ENCODE measurements at places on chromosomes 5 and 9.

DNA sequence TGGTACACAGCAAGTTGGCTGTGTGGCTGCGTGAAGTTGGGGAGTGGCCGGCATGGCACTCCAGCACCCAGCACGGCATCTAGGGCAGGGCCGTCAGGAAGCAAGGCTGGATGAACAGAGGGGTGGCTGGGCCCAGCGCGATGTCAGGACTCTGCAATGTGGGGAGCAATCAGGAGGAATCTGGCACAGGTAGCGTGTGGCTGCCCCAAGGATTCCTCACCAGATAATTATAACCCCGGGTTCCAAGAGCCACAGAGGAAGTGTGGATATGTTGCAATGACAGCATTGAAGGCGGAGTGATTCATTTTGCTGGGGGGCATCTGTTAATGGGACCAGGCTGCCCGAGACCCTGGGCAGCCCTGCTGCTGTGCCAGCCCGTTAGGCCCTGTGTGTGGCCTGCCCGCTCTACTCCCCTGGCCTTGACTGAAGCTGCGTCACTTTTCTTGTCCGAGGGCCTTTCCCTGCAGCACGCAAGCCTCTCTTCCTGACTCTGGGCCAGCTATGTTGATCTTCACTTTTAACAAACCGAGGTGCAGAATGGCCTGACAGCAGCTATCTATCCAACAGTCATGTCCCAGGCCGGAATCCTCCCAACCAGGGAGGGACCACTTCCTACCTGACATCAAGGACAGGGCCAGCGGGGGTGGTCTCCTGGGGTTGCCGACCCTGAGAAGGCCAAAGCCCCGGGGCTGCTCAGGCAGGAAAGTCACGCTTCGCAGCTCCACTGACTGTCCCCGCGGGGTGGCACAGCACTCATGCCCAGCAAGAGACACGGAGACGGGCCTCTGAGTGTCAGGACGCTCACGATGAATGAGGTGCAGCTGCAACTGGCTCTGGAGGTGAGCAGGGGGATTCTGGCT lies 118.0 kb upstream of the PHYKPL start:
- H3K27ac ChIP-seq, result no peak overlapping the region
- H3K27me3 ChIP-seq, result peaks cover 9% of the 10 kb centered on the region
- no peaks in the 10 kb centered on the region for H3K4me1 ChIP-seq
- H3K4me3 ChIP-seq, result no peak overlapping the region
- no peak for DNase-seq
- no peaks in the 10 kb centered on the region for H3K36me3 ChIP-seq

GRCh38 chr9:125586172-125586511 lies 120.9 kb downstream of the MAPKAP1 start:
- H3K27me3 ChIP-seq, result no peaks in the 10 kb centered on the region
- H3K36me3 ChIP-seq, result no peaks in the 10 kb centered on the region
- no peak overlapping the region for H3K27ac ChIP-seq
- no peaks in the 10 kb centered on the region for H3K4me1 ChIP-seq
- no peak for DNase-seq

DNA sequence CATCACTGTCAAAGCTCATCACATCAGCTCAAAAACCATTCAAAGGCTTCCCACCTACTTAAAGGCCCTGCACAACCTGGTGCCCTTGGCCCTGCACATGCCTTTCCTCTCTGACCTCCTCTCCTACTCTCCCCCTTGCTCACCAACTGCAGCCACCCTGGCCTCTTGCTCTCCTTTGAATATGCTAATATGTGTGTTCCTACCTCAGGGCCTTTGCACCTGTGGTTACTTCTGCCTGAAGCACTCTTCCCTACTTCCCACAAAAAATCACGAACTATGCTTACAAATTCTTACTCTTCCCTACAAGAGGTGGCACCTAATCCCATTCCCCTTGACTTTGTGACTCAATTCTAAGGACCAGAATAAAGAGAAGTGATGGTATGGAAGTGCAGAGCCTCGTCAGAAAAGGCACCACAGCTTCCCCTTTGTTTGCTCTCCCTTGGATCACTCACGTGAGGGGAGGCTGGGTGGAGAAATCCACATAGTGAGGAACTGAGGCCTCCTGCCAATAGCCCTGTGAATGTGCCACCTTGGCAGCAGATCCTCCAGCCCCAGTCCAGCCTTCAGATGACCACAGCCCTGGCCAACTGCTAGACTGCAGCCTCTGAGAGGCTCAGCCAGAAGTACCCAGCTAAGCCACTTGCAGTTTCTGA lies 3.2 kb upstream of the TMEM171 start:
- DNase-seq, result no peak
- H3K4me1 ChIP-seq, result peaks cover 31% of the 10 kb centered on the region
- H3K27me3 ChIP-seq, result no peaks in the 10 kb centered on the region
- H3K4me3 ChIP-seq, result no peak overlapping the region
- no peak overlapping the region for H3K27ac ChIP-seq

GRCh38 chr5:170622933-170623332 lies 119.1 kb downstream of the KCNIP1 start:
- H3K27me3 ChIP-seq, result no peaks in the 10 kb centered on the region
- no peak for DNase-seq
- H3K36me3 ChIP-seq, result no peaks in the 10 kb centered on the region
- H3K4me3 ChIP-seq, result no peak overlapping the region
- no peaks in the 10 kb centered on the region for H3K4me1 ChIP-seq
- H3K27ac ChIP-seq, result no peak overlapping the region

DNA sequence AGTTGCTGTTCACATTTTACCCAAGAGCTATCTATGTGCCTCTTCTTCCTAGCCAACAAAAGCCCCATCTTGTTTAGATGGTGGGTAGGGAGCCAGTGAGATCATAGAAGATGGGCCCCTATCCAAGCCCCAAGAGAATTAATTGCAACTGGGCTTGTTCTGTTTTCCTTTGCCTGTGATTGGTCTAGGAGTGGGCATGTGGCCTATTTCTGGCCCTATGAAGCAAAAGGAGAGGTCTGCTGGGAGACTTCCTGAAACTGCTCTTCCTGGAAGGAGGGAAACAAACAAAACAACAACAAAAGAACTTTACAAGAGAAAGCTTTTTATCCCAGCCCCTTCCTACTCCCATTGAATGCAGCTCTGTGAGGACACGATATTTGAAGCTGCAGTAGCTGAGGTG lies 32.5 kb upstream of the ALDOB start:
- peaks cover 14% of the 10 kb centered on the region for H3K4me1 ChIP-seq
- DNase-seq, result no peak
- H3K27me3 ChIP-seq, result peaks cover 15% of the 10 kb centered on the region
- no peak overlapping the region for H3K27ac ChIP-seq

DNA sequence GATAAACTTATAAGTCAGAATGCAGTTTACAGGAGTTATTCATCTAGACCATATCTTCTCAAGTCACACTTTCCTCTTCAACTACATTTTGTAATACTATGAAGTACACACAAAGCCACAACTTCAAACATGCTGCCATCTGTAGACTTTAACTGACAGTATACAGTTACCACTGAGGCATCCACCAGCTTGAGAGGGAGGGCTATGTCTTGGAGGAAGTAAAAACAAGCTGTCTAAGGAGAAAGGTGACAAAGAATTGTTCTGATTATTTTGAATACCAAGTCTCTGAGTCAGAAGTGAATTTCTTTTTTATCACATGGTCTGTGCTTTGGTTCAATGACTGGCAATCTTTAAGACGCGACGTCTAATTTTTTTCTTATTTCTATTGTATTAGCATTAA lies 97.6 kb upstream of the CDH10 start:
- H3K27ac ChIP-seq, result no peak overlapping the region
- no peaks in the 10 kb centered on the region for H3K36me3 ChIP-seq
- DNase-seq, result peak; percentile 5
- H3K4me3 ChIP-seq, result no peak overlapping the region
- no peaks in the 10 kb centered on the region for H3K4me1 ChIP-seq
- H3K27me3 ChIP-seq, result no peaks in the 10 kb centered on the region

GRCh38 chr5:33753704-33754103 lies 138.1 kb downstream of the ADAMTS12 start:
- H3K4me1 ChIP-seq, result no peaks in the 10 kb centered on the region
- H3K4me3 ChIP-seq, result no peak overlapping the region
- no peak overlapping the region for H3K27ac ChIP-seq
- DNase-seq, result peak; percentile 21

- peak overlapping the region; percentile 100 for H3K27ac ChIP-seq
- no peak overlapping the region for H3K4me3 ChIP-seq
- no peaks in the 10 kb centered on the region for H3K27me3 ChIP-seq
- H3K36me3 ChIP-seq, result no peaks in the 10 kb centered on the region
Measured at GRCh38 chr5:76808141-76808691, 10.6 kb upstream of the F2RL1 start.

Measured in PC-3 (cell line).